HT-29 (cell line): ENCODE measurements at places on chromosomes 1 and 21. TPM values are rescaled to one million over a fixed set of nuclear protein-coding genes. Genes with fewer than 3 reads are reported as not detected.

ATG4C gene
- total RNA-seq: 1.6 and 3.7 TPM in 2 replicates

DNA sequence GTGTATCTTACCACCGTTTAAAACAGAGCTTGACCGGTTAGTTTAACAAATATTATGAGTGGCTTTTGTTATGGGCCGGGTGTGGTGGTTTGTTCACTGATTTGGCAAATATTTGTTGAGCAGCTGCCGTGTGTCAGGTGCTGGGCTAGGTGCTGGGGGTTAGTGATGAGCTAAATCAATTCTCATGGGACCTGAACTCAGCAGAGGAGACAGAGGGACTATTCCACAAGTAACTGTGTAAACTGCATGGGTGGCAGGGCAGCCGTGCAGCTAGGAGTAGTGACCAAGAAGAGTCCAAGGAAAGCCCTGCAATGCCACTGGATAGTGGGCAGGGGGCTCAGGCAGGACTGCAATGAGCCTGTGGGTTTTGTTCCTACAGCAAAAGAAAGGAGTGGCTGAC is 11.2 kb upstream of the C2CD2 start:
- no peak for DNase-seq

KIF26B gene
- 0.74 and 0.76 TPM in 2 replicates for total RNA-seq

KAZN gene
- total RNA-seq: 0.38 and 1.1 TPM in 2 replicates

B3GALT2 gene
- not detected in 2 replicates for total RNA-seq

HIVEP3 gene
- total RNA-seq: 1.1 and 2.4 TPM in 2 replicates
